ENCODE measurements at places on chromosomes 3 and 15.

- no peak for DNase-seq
These were observed 534.9 kb downstream of the MECOM start for GRCh38 chr3:169128579-169128978.

GRCh38 chr3:160982491-160982890 is 122.7 kb downstream of the B3GALNT1 start:
- DNase-seq, result no peak

GRCh38 chr3:56813653-56813960 is 11.9 kb upstream of the ARHGEF3 start:
- DNase-seq, result no peak

DNA sequence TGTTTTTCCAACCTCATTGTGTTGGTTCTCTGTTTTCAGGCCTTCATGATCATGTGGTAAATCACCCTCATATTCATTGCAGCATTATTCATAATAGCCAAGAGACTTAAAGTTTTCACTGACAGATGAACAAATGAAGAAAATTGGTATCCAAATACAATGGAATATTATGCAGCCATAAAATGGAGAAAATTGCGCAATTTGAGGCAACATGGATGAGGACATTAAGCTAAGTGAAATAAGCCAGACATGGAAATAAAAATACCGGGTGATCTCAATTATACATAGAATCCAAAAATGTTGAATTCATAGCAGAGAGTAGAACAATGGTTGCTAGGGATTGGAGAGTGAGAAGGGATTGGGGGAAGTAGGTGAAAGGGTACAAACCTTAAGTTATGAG is 491.9 kb upstream of the KCNMB2 start:
- DNase-seq, result no peak

- DNase-seq, result no peak
These were observed 354.9 kb upstream of the ATP11B start for GRCh38 chr3:182438398-182438797.

- DNase-seq, result no peak
These were observed 22.9 kb downstream of the SECISBP2L start for GRCh38 chr15:49023354-49023753.

All from activated CD8-positive, alpha-beta memory T cell treated with anti-CD3 and anti-CD28 coated beads for 24 hours (primary cell).